ENCODE measurements at places on chromosomes 2 and 18.

GRCh38 chr2:234339501-234339900 is 157.4 kb downstream of the ARL4C start:
- no peak for DNase-seq

GRCh38 chr2:30404319-30405259 is 42.5 kb upstream of the LCLAT1 start:
- DNase-seq: no peak

DNA sequence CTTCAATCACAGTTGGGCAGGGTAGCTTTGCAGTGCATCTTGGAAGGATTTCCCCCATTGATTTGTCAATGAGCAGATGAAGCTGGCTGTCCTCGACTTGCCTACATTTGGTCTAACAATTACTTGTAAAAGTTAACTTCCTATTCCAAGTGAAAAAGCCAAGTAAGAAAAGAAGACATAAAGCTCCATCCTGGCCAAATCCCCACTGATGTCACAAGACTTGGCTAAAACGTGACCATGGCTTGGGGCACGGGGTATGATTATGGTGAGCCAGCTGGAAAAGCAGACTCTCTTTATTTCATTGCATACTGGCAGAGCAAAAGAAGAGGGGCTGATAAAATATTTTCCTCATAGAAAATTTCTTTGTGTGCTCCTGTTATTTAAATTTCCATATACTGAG is 25.4 kb upstream of the PID1 start:
- no peak for DNase-seq

GRCh38 chr2:8598295-8599165 is 83.3 kb upstream of the ID2 start:
- no peak for DNase-seq

- DNase-seq: no peak
Observed at GRCh38 chr2:120517751-120518469, 172.0 kb downstream of the INHBB start.

DNA sequence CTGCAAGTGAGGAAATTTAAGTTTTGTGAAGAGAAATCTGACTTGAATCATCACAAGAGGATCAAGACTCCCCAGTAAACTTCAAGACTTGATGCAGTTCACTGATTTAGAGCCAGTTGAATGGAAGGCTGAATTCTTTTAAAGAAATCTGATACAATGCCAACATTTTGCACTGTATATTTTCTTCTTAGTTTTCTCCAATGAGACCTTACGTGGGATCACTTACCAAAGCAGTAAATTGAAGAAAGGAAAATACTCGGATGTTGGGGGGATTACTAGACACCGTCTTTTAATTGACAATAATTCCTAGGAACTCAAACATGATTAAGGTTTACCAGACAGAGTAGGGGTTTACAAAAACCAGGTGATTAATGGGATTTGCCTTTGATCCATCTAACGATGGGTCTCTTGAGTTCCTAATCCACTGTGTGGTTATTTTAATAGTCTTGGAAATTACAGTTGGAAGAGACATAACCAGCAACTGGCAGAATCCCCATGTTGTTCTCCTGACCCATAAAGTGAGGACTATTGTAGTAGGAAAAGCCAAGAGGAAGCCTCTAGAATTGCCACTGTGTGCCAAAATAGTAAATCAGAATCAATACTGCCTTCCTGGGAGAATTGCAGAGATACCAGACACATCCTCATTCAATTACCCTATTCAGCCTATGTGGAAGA is 354.5 kb downstream of the PID1 start:
- DNase-seq: no peak

GRCh38 chr2:166042768-166043390 is 84.9 kb downstream of the SCN1A start:
- DNase-seq: no peak

DNA sequence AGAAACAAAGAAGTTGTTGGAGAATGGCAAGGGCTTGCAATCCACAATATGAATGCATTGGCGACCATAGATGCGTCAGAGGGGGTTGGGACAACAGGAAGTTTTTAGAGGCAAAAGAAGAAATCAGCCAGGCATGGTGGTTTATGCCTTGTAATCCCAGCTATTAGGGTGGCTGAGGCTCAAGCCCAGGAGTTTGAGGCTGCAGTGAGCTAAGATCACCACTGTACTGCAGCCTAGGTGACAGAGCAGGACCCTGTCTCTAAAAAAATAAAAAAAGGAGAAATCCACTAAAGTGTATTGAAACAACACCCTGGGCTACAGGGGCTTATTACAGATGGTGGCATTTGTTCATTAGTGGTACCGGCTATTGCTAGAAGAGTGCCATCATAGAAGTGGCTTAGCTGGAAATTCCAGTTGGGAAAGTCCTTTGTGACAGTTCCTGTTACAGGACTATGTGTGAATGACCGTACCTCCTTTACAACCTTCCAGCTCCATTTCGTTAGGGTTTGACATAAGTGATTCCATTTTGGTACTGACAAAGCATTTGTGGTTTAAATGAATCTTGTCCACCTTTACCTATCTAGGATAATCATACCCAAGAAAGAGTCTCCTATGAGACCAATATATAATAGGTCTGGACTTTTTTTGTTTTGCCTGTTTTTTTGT is 10.7 kb upstream of the WDSUB1 start:
- no peak for DNase-seq

- no peak for DNase-seq
Observed at GRCh38 chr2:216615298-216616082, 17.7 kb upstream of the IGFBP2 start.

- DNase-seq: peak; percentile 17
Observed at GRCh38 chr18:77899972-77900754, 650.5 kb downstream of the GALR1 start.

- no peak for DNase-seq
Observed at GRCh38 chr2:10336283-10336682, 33.6 kb downstream of the HPCAL1 start.

GRCh38 chr2:85064927-85065577 is 68.1 kb upstream of the TCF7L1 start:
- DNase-seq: no peak

GRCh38 chr2:31142110-31142509 is 3.9 kb upstream of the GALNT14 start:
- no peak for DNase-seq

GRCh38 chr2:99507937-99508818 is 18.4 kb upstream of the REV1 start:
- no peak for DNase-seq

DNA sequence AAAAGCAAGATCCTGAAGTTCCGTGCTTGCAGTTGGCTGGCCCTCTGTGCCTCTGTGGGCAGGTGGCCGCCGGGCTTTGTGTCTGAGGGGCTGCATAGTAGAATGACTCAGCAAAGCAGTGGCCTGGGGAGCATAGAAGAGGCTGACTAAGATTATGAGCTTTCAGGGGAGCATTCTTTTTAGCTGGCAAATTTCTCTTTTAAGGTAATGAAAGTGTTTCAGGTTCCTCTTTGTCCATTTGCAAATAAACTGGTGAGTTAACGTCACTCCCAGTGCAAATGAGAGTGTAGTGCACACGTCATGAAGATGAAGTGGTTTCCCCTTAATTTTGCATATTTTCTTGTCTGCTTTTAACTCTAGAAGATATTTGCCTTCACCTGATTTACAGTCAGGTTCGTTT is 98.6 kb downstream of the BCL2L11 start:
- no peak for DNase-seq

DNA sequence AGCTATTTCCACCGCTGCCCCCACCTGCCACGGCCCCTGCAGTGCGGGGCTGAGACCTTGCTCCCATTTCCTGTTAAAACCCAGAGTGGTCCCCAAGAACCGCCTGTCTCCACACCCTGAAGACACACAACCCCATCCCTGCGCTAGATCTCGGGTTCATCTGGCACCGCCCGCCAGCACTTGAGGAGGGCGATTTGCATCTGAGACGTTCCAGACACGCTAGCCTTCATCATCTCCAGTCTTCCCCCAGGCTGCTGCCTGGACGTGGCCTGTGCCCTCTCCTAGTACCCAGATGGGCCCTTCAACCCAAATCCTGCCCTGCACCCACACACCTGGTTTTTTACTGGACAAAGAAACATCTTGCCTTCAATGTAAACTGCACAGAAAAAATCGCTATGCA is 49.8 kb downstream of the SLC66A2 start:
- no peak for DNase-seq

- no peak for DNase-seq
Observed at GRCh38 chr2:179455172-179455524, 190.5 kb upstream of the SESTD1 start.

GRCh38 chr18:49359732-49360444 is 100.6 kb downstream of the DYM start:
- DNase-seq: no peak

DNA sequence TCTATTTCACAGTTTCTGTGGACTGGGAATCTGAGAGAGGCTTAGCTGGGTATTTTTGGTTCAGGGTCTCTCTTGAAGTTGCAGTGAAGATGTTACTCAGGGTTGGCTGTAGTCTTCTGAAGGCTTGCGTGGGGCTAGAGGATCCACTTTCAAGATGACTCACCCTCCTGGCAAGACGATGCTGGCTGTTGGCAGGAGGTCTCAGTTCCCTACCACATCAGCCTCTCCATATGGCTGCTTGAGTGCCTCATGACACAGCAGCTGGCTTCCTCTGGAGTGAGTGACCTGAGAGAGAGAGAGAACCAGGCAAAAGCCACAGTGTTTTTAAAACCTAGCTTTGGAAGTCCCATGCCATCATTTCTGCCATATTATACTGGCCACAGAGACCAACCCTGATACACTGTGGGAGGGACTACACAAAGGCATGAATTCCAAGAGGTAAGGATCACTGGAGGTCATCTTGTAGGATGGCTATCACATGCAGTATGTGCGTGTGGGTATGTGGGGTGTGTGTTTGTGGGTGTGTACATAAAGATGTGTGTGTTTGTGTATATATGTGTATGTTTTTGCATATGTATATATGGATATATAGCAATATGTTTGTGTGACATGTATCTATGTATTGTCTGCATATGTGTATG is 25.1 kb downstream of the DNPEP start:
- DNase-seq: no peak

DNA sequence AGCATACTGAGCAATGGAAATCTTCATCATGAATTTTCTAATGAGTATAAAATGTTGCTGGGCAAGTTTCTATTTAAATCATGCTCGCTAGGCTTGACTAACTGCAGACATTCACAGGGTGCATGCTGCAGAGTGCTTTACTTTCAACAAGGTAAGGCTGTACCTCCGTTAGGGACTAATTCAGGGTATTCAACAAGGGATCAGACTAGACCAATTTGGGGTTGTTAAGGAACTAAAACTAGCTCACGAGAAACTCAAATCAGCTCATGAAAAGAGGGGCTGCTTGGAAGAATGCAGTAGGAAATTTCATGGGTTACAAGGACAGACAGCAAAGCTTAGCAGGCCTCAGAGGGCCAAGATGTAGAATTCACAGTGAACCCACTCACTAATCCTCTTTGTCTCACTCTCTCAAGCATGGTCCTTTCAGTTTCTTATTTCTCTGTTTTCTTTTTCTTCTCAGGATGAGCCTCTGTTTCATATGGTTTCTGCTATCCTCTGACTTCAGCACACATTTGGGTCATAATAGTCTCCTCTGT is 2.2 kb downstream of the MYO3B start:
- DNase-seq: no peak

DNA sequence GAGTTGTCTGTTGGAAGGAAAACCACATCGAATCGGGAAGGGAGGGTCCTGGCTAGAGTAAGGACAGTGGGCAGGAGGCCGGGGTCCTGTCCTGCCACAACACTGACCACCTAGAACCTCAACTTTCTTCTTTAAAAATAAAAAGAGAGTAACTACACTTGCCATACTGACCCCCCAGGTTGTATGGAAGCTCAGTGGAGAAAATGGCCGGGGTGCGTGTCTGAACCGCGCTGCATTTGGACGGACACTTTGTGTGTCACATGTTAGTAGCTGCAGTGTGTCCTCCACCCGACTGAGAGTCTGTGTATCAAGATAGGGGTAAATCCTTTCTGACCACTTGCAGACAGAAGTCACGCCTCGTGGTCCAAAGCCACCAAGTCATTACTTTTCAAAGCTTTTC is 87.0 kb downstream of the GBX2 start:
- no peak for DNase-seq
